ENCODE measurements at places on chromosomes 4 and X.

DNA sequence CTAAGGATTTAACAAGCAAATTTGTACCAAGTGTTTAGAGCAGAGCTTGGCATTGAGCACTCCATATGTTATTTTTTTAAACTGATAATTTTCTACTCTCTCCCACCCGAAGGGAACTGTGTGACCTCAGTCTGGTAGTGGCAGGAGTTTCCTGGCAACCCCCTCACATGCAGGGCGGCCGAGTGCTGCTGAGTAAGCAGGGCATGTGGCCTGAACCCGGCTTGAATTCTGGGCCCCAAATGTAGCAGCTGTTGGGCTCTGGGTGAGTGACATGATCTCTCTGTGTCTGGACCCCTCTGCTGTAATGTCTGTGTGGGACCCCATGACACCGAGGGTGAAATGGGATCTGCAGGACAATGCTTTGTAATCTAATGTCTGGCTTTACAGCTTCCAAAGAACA lies 13.6 kb upstream of the C4orf50 start:
- DNase-seq: no peak

- no peak for DNase-seq
Measured at GRCh38 chrX:47960406-47960805, 43.4 kb downstream of the ZNF182 start.

GRCh38 chr4:74335341-74336021 lies 27.2 kb downstream of the EPGN start:
- DNase-seq: no peak

DNA sequence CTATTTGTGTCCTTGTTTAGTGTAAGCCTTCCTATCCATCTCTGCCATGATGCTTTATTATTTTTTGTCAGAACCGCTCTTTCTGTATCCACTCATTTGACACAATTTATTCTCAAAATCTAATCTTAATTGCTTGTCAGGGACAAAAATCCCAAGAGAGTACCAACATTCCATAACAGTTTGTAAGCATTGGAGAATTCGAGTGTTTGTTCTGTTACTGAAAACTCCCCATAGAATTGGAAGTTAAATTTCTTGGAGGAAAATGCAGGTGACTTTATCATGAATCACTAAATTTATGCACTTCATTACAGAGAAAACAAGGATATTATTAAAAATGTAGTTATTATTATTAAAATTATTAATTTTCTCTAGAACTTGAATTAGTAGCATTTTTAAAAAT lies 1986.1 kb downstream of the ARAP2 start:
- DNase-seq: no peak
